H9 (cell line): ENCODE measurements at places on chromosomes 5 and 9.

GRCh38 chr5:39024005-39024404 is 50.2 kb downstream of the RICTOR start:
- DNase-seq = peak; percentile 33

GRCh38 chr5:59130431-59130830 is 547.6 kb downstream of the RAB3C start:
- DNase-seq = no peak

DNA sequence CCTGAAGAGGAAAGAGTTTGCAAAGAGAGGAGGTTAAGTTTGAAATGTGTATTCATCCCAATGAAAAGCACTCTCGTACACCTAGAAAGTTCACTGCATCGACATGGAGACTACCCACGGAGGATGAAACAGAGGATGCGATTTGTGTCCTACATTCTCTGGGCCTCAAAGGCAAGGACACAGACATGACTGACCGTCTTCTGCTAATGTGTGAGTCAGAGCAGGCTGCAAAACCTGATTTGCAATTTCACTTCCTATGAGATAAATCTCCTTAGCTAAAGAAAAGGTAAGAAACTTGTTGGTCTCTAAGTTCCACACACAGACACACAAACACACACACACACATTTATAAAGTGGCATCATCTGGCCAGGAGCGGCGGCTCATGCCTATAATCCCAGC is 98.6 kb downstream of the GNAQ start:
- DNase-seq = no peak

DNA sequence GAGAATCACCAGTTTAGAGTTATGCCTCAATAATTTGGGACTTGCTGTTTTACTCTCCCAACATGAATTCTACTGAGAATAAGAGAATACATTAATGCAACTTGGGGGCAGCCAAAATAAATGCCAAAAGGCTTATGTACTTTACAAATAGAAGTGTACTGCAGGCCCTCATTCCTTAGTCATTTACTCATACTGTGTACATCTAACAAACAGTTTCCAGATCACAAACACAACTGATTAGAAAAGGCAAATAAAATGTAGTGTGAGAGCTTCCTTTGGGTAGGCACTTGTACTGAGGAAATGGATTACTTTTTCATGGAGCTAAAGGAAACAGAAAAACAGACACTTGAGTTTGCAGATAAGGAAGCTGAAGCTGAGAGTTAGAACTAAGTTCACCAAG is 12.6 kb downstream of the ANKDD1B start:
- DNase-seq = no peak

GRCh38 chr9:79801459-79801858 is 229.7 kb downstream of the TLE4 start:
- DNase-seq = no peak

- DNase-seq = no peak
Observed at GRCh38 chr5:176583076-176583475, 26.9 kb downstream of the GPRIN1 start.

DNA sequence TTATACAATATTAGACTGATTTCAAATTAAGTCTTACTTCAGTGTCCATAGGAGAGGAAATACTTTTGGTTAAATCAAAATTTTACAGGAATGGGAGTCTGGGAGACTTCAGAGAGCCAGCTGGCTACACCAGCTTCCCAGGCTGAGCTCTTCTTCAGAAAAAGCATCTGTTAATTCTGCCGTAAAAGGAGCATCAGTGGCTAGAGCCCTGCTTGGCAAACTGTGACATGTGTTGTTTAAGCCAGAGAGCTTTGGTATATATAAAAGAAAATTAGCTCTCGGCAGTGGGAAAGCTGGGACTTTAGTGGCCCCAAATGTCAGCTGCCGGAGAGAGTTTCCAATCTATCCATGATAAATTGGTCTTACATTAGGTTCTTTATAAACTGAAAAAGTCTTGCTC is 378.8 kb upstream of the TUSC1 start:
- DNase-seq = no peak
